ENCODE measurements at places on chromosomes 12 and 14.

GRCh38 chr12:105843986-105844760 is 294.6 kb downstream of the NUAK1 start:
- peak; percentile 17 for DNase-seq

DNA sequence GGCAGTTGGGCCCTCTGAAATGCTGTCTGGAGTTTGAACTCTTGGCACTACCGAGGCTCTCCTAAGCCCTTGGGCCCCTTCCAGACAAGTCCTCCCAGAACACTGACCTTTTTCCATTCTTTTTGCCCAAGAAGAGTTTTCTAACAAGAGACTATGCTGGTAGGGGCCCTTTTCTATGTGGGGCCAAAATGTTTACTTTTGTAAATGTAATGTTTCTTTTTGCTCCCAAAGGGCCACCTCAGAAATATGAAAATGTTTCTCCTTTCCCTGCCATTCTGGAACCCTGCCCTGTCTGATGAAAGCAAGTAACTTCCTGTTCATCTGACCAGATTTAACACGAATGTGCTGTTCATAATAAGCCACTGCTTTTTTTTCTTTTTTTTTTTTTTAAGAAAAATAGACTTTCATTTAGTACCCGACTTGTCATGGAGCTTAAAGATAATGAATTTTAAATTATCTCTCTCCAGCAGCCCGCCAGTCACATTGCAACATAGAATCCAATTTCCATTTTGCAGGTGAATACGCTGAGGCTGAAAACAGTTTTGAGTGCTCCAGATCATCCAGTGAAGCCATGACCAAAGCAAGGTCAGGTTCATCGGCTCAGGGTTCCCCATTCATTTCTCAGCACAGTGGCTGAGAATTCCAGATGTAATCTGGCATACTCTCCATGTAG is 169.9 kb downstream of the DPF3 start:
- DNase-seq: no peak

DNA sequence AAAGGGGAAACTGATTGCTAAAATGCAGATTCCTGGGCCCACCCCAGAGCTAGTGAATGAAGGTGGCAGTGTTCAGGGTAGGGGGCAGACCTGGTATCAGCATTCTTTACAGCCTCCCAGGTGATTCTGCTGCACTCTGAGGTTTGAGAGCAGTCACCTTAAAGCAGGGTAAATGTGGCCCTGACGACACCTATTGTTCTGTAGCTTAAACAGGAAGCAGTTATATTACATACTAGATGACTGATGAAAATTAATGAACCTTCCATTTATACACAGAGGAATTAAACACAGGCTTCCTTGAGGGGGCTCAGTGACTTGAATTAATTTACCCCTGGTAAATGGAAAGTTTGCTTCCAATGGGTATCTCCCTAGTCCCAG is 25.3 kb downstream of the NUAK1 start:
- DNase-seq: no peak

GRCh38 chr12:31368666-31369361 is 42.9 kb upstream of the SINHCAF start:
- no peak for DNase-seq

GRCh38 chr12:71649401-71649800 is 14.2 kb downstream of the ZFC3H1 start:
- DNase-seq: no peak

DNA sequence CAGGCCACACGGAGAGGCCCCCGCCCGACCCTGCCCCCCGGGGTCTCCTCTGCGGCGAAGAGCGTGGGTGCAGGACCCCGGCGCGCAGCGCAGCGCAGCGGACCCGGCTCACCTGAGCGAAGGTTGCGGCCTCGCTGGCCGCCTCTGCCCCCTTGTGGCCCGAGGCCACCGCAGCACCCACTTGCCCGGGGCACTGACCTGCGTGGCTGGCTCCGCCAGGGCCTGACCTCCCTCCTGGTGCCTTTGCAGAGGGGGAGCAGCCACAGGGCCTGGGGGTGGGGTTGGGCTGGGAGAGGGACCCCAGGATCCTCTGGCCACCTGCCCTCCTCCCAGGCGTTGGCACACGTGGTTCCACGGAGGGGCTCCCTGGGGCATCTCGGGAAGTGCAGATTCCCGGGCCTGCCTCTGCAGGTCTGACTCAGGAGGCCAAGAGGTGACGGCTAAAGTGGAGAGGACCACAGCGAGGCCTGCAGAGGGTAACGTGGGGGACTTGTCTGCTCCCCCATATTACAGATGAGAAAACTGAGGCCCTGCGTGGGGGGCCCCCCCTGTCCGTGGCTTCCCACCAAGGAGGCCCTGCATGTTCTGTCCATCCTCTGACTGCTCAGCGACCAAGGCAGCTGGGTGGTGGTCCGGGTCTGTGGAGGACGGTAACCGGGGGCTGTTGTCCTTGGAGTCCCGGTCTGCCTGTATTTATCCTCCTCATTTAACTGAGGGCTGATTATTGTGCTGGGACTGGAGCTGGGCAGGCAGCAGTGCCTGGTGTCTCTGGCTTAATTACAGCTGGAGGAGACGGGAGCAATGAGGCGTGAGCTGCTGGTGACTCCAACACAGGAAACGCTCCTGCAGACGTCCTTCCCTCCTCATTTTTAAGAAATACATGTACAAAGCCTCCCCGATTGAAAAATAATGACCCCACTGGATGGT is 67.9 kb upstream of the BEGAIN start:
- DNase-seq: no peak

DNA sequence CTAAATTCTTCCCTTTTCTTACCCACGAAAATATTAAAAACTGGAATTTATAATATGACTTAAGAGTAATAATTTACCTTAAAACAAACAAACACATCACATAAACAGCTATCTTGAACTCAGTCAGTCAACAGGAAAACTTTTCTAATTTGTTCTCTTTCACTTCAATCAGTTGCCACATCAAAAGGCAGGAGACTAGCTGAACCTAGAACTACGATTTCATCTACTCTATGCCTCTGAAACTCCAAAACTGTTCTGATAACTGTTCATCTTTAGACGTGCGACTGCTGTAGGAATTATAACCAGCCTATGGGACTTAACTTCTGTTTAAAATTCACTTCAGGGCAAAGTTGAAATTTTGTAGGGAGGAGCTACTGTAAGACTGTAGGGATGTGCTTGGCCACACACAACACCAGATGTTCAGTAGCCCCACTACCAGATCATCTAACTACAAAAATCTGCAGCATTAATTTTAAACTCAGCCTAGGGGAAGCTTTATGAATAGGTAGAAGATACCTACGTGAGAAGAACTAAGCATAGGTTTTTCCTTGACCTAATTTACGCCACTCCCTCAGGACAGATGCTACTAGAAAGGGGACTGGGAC is 7.6 kb upstream of the RAD51AP1 start:
- DNase-seq: no peak

- DNase-seq: no peak
These were observed 8.5 kb upstream of the MGAT4C start for GRCh38 chr12:86264451-86265328.

GRCh38 chr12:91417650-91418049 is 235.0 kb upstream of the DCN start:
- DNase-seq: no peak

- no peak for DNase-seq
These were observed 149.4 kb upstream of the HIF1A start for GRCh38 chr14:61545726-61546455.

- no peak for DNase-seq
These were observed 239.2 kb upstream of the AMIGO2 start for GRCh38 chr12:47318963-47319362.

- no peak for DNase-seq
These were observed 10.2 kb downstream of the STX2 start for GRCh38 chr12:130828895-130829294.

DNA sequence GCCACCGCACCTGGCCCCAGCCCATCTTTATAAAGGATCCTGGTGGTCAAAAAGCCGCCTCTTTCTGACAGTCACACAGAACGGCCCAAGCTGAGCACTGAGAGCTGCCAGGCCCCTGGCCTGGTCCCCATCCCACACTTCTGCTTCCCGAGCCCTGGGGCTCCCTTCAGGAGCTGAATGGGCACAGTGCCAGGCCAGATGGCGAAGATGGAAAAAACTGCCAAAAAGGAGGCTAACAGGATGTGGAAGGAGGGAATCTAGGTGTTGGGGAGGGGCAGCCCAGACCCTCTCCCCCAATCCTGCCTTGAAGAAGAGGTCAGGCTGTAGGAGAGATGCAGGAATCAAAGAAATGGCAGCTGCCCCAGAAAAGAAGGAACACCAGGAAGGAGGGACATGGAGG is 5.0 kb downstream of the LPAR5 start:
- no peak for DNase-seq

DNA sequence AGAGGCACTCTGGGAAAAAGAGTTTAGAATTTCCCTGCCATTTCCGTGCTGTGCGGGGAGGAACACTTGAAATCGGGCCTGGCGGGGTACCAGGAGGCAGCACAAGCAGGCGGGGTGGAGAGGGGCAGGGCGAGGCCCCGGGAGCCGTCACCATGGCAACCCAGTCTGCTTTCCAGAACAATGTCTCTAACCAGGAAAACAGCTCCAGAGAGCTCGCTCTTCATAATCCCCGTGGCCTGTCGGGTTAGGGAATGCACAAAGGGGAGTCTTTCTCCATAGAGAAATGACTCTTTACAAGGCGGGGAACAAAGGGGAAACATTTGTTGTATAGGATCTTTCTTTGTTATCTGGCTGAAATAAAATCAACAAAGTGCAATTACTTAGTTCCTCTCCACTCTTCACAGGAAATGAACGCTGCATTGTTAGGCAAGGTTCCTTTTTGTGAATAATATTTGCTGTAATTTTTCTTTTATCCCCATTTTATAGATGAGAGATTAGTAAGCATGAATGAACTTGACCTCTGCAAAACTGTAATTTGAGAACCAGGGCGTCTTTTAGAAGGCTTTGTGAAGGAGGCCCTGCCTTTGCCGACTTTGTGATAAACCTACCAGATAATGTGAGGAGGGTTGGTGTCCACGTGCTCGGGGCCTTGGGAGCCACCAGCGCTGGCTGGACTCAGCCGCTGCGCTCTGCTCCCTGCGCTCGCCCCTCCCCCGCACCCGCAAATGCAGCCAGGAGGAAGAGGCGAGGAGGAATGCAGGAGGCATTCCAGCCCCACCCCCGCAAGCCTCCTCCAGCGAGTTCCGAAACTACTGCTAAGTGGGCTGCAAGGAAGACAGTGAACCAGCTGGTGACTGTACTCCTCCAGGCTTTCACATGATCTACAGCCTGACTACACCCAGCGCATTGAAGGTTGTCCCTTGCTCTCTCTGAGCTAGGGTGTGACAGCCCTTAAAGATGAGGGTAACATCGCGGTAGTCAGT is 105.2 kb upstream of the ATF7IP start:
- DNase-seq: peak; percentile 78

DNA sequence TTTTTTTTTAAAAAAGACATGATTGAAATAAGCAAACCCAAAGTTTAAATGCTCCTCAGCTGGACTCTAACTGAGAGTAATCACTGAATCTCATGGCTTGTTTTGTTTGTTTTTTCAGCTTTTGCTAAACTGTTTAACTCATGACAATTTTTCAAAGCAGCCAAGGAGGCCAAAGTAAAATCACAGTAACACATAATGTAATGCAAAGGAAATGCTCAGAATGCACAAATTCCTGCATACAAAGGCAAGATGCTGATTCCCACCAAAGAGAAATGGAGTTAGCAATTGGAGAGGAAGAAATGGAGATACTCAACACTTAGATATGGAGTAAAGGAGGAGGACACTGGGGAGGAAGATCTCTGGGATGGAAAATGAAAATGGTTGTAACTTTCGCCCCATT is 126.2 kb upstream of the SOX5 start:
- no peak for DNase-seq

DNA sequence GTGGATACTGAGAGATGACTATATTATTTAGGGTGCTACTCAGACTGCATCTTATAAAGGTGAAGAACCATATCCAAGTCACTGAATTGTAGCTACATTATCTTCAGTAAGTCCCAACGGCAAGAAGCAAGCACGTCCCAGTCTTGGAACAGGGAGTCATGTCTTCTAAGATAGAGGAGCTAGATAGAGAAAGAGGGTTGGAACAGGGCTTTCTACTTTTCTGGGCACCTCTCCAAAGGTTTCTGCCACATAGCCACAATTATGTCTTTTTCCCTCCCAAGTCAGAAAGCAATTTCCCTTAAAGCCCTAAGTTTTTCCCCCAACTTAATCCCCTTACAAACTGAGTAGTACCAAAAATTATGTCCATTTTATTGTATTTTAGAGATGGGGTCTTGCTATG is 22.4 kb downstream of the MAPK1IP1L start:
- no peak for DNase-seq

- no peak for DNase-seq
These were observed 136.3 kb downstream of the SCARB1 start for GRCh38 chr12:124727264-124727800.

GRCh38 chr14:24095271-24096068 is 1.4 kb downstream of the PCK2 start:
- no peak for DNase-seq

GRCh38 chr12:99157946-99158345 is 489.6 kb upstream of the GARIN6 start:
- no peak for DNase-seq

DNA sequence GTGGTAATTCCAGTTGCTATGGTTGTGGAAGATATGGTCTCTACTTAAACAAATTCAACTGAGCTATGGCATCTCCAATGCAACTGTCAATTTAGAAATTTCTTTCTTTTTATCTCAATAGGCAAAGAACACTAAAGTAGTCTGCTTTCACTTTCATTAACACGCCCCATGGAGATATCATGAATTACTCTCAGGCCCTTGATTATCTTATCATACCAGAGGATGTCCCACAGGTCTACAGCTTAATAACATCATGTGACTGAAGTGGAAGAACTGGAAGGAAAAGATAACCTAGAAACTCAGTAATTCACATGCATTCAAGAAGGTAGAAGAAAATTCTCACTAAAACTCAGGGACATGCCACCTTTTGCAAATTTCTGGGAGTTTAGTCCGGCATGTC is 114.3 kb downstream of the FLRT2 start:
- DNase-seq: no peak

DNA sequence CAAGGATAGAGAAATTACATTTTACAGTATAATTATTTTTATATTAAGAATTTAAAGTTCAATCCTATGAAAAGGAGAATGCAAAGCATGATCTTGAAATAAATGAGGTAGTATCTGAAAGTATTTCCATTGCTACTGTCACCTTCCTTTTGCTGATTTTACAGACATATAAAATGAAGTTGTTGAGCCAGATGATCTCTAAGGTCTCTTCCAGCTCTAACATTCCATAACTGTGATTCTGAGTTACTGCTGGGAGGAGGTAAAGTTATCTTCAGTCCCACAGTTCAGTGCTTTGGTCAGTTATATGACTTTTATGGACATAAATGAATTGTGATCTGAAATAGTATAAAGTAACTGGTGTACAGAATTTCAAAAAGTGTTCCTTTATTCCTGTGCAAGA is 52.8 kb downstream of the SLC38A6 start:
- no peak for DNase-seq

DNA sequence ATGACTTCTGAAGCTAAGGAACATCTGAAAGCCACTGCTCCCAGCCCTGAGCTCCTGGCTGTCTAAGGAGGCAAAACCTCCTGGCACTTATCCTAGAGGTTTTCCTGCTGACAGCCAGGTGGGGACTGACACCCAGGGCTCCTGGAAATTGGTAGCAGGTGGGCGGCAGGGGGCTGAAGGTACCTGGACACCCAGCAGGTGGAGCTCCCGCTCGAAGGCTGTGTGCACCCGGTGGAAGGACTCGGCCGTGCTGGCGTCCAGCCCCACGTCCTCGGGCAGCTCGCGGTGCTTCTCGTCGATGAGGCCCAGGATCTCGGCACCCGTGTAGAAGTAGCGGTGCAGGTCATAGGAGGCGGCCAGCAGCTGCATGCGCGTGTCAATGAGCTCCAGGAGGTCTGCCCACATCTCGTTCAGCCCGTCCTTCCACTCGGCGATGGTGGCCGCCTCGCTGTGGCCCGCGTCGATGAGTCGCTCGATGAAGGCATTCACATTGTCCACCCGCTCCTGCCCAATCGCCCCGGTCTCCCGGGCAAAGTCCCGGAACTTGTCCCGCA is 68.2 kb downstream of the PLEKHG3 start:
- DNase-seq: no peak

Data from AG04449 (cell line).